ENCODE measurements at places on chromosomes 7 and 10.

GRCh38 chr10:4108693-4109092, 323.7 kb upstream of the KLF6 start:
- no peak for DNase-seq

- no peak for DNase-seq
Observed at GRCh38 chr10:84204122-84204521, 9.8 kb downstream of the CDHR1 start.

DNA sequence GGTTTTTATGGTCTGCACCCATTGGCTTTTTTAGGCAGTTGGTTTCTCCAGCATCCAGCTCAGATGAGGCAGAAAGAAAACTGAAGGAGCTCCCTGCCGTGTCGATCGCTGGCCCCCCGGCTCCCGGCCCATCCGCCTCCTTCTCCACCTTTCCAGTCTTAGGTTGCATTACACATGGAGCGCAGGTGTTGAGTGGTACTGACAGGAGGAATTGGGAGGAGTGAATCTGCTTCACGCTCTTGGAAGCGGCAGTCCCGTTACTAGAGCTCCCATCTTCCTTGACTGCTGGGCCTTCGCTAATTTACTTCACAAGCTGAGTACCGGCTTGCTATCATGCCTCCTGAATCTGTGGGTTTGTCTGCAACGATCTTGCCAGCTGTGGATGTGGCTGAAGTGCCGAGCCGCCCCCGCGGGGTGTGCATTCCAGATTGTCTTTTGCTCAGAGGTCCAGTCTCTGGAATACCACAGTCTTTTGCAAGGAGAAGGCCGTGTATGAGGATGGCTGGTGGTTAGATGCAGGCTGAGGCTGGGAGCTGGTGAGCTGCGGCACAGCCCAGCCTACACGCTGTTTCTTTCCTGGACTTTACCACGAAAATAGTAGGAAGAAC, 17.1 kb downstream of the IQCE start:
- no peak for DNase-seq

- DNase-seq, result no peak
Observed at GRCh38 chr10:65083222-65083621, 1562.0 kb downstream of the REEP3 start.

DNA sequence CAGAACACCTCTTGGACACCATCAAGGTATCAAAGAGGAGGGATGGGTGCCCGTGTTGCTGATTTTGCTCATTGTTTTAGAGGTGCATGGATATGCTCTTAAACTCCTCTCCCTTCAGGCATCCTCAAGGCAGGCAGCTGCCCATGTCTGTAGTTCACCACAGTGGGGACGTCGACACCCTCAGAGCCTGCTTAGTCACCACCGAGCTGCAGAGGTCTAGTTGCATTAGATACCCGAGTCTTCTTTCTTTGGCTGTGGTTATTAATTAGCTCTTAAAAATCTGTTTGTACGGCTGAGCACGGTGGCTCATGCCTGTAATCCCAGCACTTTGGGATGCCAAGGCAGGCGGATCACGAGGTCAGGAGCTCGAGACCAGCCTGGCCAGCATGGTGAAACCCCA, 24.7 kb upstream of the TSPAN13 start:
- DNase-seq, result no peak

Measured in T-helper 2 cell (primary cell).